ENCODE measurements at places on chromosomes 11 and 22.

DNA sequence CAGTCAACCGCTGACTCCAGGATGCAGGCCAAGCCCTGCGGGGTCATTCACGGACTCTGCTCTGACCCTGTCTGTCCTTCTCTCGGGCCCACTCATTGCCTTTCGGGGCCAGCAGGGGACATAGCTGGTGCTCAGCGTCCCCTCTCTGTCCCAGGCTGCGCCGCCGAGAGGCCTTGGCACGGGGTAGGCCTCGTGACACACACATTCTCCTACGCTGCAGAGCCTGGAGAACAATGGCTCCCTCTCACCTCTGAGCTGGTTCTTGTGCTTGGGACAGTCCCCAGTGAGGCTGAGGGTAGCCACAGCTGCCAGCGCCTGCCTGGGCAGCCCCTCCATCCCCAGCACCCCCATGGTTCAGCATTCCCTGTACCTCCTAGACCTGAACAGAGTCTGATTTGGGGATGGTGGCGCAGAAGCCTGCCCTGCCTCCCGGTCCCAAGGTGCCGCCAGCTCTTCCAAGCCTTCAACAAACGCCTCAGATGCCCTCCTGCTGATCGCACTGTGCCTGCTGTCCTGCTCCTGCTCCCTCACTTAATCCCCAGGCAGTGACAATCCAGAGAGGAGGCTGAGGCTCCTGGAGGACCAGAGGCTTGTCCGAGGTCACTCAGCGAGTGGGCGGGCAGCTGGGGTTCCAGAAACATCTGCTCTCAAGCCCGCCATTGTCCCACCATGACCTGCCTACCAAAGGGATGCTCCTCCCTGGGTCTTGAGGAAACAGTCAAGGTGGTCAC lies 30.4 kb downstream of the DUSP8 start:
- peaks cover 14% of the 10 kb centered on the region for H3K27me3 ChIP-seq
- H3K36me3 ChIP-seq = no peaks in the 10 kb centered on the region
- H3K27ac ChIP-seq = no peak overlapping the region
- DNase-seq = no peak

DNA sequence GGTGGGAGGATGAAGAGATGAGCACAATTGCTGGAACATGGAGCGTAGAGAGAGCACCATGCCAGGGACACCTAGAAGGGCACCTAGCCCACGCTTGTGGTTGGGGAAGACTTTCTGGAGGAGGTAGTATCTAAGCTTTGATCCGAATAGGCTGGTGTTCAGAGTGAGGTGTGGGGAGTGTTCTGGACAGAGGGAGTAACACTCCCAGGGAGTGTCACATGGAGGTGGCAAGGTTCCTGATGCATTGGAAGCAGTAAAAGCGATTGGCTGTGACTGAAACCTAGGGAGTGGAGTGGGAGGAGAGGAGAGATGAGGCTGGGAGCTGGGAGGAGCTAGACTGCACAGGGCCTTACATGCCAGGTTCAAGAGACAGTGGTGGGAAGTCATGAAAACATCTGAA lies 188.0 kb upstream of the NCAM1 start:
- no peak for DNase-seq
- no peaks in the 10 kb centered on the region for H3K4me1 ChIP-seq

DNA sequence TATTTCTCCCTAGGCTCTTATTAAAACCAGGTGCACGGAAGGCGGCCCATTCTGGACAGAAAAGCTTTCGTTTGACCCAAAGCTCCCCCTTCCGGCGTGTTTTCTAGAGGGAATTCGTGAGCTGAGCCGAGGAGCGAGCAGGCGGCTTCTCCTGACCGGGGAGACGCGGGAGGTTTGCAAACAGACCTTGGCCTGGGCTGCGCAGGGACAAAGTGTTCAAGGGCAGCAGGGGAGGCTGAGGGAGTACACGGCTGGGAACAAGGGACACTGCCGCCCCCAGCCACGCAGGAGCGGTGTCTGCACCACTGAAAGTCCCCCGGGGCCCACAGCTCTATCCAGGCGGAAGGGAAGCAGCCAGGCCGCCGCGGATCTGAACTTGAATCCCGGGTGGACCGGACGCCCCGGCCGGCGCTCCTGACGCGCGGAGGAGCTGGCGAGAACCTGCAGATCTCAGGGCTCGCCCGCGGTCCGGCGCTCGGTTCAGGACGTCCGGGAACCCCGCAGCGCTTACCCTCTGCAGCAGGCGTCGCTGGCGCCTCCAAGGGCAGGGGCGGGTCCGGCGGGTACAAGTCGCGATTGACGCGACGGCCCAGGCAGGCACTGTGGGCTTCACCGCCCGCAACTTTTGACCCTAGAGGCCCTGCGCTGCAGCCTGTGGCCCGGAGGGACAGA lies 101.9 kb downstream of the WT1 start:
- H3K36me3 ChIP-seq = no peaks in the 10 kb centered on the region
- H3K4me1 ChIP-seq = no peaks in the 10 kb centered on the region
- DNase-seq = peak; percentile 28
- H3K27ac ChIP-seq = no peak overlapping the region
- H3K4me3 ChIP-seq = no peak overlapping the region
- H3K27me3 ChIP-seq = no peaks in the 10 kb centered on the region

GRCh38 chr22:50625131-50625567 lies 2.8 kb downstream of the ARSA start:
- no peak for DNase-seq
- H3K27me3 ChIP-seq = no peaks in the 10 kb centered on the region
- no peaks in the 10 kb centered on the region for H3K36me3 ChIP-seq
- peaks cover 24% of the 10 kb centered on the region for H3K4me1 ChIP-seq

DNA sequence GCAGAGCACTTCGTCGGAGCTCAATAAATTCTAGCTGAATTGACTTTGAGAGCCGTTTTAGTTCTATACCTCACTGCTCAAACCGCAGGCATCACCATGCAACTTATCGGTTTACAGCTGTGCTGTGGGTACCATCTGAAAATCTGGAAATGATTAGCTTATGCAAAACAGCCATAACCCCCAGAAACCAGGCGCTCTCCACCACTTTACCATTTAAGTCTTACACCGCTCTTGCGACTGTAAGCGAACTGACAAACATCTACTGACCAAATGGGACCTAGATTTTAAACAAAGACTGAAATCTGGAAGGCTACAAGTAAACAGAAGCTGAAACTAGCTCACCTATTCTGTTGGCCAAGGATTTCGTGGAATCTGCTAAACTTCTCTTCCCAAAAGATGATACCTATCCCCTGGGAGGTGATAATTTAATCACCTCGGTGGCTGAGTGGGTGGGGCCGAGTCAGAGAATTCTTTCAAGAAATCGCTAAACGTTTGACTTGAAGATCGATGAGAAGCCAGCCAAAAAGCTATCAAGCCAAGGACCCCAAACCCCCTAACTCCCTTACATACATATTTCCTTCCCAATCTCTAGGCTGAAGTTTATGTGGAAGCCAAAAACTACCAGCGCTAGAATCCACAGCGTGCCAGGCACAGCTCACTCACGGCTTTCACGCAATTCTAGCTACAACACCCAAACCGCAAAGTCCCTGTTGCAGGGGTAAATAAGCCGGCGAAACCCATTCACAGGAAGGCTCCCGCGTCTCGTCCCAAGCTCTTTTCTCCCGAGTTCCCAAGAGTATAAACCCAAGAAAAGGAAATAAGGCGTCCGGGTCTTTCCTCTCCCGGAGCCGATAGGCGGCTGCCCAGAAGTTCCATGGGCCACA lies 644 bp downstream of the SPTY2D1 start:
- peaks cover 16% of the 10 kb centered on the region for H3K4me1 ChIP-seq
- no peak for DNase-seq
- peak overlapping the region; percentile 99 for H3K4me3 ChIP-seq
- no peaks in the 10 kb centered on the region for H3K27me3 ChIP-seq

GRCh38 chr11:86922225-86922624 lies 33.0 kb downstream of the FZD4 start:
- no peak overlapping the region for H3K4me3 ChIP-seq
- no peaks in the 10 kb centered on the region for H3K27me3 ChIP-seq

GRCh38 chr11:15673408-15673831 lies 558.7 kb downstream of the INSC start:
- H3K27ac ChIP-seq = no peak overlapping the region
- no peaks in the 10 kb centered on the region for H3K4me1 ChIP-seq
- no peaks in the 10 kb centered on the region for H3K36me3 ChIP-seq
- H3K27me3 ChIP-seq = no peaks in the 10 kb centered on the region

DNA sequence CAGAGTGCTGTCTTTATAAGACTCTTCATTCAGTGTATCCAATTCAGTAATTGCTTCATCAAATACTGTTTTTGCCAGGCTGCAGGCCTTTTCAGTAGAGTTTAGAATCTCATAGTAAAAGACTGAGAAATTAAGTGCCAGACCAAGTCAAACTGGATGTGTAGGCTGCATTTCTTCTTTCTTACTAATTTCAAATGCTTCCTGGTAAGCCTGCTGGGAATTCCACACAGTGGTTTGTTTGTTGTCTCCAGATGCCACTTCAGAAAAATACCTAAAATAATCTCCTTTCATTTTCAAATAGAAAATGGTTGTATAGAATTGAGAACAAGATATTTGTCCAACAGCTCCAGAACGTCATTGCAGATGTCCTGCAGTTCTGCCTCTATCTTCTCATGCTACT lies 34.7 kb downstream of the LDHAL6A start:
- no peak overlapping the region for H3K27ac ChIP-seq
- no peaks in the 10 kb centered on the region for H3K4me1 ChIP-seq
- no peak overlapping the region for H3K4me3 ChIP-seq
- H3K36me3 ChIP-seq = peaks cover 10% of the 10 kb centered on the region

DNA sequence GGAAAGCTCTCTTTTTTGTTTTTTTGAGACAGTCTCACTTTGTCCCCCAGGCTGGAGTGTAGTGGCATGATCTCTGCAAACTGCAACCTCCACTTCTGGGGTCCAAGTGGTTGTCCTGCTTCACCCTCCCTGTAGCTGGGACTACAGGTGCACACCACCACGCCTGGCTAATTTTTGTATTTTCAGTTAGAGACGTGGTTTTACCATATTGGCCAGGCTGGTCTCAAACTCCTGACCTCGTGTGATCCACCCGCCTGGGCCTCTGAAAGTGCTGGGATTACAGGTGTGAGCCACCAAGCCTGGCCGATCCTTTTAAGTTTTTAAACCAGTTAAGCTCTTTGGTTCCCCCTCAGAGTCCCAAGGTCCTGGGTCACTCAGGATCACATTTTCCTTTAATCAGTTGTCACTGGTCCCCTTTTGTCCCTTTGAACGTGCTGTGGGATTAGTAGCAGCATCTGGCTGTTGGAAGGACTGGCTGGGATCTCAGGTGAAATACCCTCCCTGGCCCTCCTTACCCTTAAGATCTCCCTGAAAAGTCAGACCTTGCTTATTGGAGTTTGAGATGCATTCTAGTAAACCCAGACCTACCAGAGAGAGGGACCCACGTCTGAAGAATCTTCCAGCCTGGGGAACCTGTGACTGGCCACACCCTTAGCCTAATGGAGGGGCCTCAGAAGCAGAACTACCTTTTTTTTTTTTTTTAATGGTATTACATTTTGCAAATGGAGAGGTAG lies 8.1 kb downstream of the MALAT1 start:
- DNase-seq = peak; percentile 61
- peak overlapping the region; percentile 89 for H3K27ac ChIP-seq
- H3K4me3 ChIP-seq = no peak overlapping the region
- H3K36me3 ChIP-seq = peaks cover 28% of the 10 kb centered on the region

- no peak overlapping the region for H3K4me3 ChIP-seq
- H3K36me3 ChIP-seq = no peaks in the 10 kb centered on the region
- no peaks in the 10 kb centered on the region for H3K4me1 ChIP-seq
- DNase-seq = no peak
- no peak overlapping the region for H3K27ac ChIP-seq
Observed at GRCh38 chr11:126465573-126466188, 110.2 kb downstream of the ST3GAL4 start.

Data from endothelial cell of umbilical vein (primary cell).